ENCODE measurements at places on chromosomes 12 and 14.

GRCh38 chr12:90832427-90832826 is 122.5 kb downstream of the CCER1 start:
- DNase-seq: no peak

DNA sequence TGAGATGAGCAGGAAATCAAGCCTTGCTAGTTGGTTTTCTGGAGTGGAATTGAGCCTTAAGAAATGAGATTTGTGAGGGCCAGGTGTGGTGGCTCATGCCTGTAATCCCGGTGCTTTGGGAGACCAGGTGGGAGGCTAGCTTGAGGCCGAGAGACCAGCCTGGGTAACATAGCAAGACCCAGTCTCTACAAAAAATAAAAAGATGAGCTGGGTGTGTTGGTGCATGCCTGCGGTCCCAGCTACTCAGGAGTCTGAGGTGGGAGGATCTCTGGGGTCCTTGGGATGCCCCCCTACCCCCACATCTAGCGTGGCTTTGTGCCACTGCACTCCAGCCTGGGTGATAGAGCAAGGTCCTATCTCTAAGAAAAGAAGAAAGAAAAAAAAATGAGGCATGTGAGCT is 104.2 kb upstream of the RTL1 start:
- DNase-seq: no peak

- DNase-seq: no peak
Measured at GRCh38 chr14:103816991-103817390, 30.4 kb downstream of the PPP1R13B start.

GRCh38 chr12:67137256-67137655 is 131.9 kb upstream of the CAND1 start:
- DNase-seq: no peak

DNA sequence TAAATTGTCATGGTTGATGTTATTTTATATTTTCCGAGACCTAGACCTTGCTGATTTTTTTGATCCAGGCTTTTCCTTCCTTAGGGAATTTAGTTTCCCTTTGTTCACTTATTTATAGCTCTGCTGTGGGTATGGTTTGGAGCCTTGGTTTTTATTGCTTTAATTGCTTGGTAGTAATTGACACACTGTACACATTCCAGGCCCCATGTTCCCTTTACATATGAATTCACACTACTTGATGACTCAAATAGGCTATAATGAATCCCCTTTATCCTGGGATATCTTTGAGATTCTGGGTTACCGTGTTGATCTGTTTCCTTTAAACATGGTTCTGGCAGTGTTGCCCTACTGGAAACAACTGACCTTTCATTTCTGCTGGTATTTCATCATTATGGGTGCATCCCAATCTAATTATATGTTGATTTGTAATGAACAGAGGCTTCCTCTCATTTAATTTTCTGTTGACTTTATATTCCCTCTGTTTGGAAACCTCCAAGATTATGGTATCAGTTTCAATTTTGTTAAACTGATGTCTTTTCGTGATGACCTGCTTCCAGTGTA is 424.0 kb downstream of the RAD51B start:
- no peak for DNase-seq

- no peak for DNase-seq
Measured at GRCh38 chr12:131044760-131045381, 91.2 kb downstream of the ADGRD1 start.

GRCh38 chr12:115166698-115167315 is 482.8 kb upstream of the TBX3 start:
- DNase-seq: no peak

GRCh38 chr14:43540948-43541347 is 966.1 kb downstream of the FSCB start:
- DNase-seq: no peak

GRCh38 chr14:97687944-97688630 is 890.9 kb downstream of the VRK1 start:
- no peak for DNase-seq

DNA sequence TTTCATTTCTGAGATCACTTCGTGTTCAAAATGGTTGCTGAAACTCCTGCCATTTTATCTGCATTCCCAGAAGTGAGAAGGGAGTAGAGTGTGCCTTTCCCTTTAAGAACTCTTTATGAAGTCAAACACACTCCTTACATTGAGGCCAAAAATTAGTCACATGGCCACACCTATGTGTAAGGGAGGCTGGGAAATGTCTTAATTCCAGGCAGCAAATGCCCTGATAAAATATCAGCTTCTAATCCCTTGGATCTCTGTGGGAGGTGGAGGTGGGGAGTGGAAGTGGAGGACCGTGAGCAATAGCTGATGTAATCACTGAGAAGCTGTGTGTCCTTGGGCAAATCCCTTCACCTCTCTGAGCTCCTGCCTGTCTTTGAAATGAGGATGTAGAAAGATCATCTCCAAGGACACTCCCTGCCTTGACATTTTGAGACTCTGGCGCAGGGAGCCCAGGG is 22.7 kb upstream of the ANKRD9 start:
- no peak for DNase-seq

DNA sequence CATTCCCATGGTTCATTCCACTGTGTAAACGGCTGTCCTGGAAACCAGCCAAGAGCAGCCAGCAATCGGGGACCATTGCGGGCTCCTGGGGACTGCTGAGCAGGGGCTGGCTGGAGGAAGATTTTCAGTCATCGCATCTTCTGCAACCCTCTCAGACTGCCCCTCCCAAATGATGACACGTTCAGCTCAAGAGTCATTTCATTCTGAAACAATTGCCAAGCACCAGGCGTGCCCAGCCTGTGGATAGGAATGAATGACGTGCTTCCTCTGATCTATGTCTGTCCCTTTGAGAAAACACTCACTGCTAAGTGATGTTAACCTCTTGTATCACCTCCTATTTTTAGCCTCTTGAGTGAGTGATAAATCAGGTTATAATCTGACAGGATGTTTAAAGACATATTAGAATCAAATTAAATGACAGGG is 62.0 kb downstream of the NDUFA12 start:
- DNase-seq: no peak

- no peak for DNase-seq
Measured at GRCh38 chr14:37862263-37862662, 266.8 kb downstream of the TTC6 start.

DNA sequence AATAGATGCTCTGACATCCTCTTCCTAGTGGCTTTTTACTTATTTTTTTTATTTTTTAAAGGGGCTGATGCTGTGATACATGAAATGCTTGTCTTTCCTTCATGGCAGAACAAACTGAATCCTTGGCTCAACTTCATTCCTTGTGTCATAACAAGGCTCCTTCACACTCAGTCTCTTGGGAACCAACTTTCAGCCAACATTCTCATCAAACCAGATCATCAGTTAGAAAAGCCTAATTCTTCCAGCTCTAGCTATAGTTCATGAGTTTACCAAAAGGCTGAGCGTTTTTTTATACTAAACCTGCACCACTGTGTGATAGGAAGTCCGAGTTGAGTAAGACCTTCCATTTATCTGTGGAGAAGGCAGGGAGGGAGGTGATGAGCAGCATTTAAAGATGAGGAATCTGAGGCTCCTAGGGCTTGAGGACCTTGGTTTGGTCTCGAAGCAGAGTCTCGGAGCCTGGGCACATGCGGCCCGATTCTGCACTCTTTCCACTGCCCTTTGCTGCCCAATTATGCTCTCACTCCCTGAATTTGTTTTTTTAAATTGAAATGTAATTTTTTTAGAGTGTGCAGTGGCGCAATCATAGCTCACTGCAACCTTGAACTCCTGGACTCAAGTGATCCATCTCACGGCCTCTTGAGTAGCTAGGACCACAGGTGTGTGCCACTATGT is 8.2 kb downstream of the GPRC5D start:
- no peak for DNase-seq

DNA sequence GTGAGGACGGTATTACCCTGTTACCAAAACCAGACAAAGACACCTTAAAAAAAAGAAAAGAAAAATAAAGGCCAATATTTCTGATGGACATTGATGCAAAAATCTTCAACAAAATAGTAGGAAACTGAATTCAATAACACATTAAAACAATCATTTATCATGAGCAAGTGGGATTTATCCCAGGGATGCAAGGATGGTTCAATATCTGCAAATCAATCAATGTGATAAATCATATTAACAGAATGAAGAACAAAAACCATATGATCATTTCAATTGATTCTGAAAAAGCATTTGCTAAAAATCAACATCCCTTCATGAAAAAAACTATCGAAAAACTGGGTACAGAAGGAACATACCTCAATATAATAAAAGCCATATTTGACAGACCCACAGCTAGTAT is 32.3 kb upstream of the ATP2B1 start:
- no peak for DNase-seq

DNA sequence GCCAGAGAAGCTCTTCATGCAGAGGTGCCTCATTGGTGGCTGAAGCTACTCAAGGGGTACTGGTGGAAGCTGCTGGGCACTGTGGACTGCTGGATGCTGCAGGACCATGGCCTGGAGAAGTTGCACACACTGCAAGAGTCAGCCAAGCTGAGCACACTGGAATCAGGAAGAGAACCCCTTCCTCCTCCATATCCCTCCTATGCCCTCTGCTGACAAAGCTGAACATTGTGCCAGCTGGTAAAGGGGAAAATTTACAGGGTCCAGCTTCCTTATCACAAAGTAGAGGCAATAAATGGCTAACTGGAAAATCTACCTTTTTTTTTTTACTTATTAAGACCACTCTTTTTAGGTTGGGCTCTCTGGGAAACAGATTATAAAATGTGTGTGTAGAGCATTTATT is 6.5 kb downstream of the CCDC175 start:
- DNase-seq: no peak

DNA sequence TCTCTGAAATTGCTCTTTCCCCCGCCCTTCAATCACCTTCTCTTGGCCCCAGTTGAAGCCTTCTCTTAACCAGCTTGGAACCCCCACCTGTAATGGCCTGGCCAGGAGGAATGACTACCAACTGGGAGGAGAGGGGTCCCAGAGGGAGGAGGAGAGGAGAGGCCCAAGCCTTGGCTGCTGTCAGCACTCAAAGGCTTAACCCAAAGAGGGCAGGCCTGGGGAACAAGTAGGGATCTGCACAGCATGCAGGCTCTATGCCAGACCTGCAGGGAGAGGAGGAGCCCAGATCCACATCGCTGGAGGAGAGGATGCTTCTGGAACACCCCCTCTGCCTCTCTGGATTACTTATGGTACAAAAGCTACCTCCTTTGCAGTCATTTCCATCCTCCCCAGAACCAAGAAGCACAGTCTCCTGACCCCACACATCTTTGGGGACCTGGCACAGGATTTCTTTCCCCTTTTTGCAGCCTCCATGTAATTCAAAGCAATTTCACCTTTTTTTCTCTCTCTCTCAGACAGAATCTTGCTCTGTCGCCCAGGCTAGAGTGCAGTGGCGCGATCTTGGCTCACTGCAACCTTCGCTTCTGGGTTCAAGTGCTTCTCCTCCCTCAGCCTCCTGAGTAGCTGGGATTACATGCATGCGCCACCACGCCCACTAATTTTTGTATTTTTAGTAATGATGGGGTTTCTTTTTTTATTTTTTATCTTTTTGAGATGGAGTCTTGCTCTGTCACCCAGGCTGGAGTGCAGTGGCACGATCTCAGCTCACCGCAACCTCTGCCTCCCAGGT is 6.2 kb downstream of the RARG start:
- no peak for DNase-seq

DNA sequence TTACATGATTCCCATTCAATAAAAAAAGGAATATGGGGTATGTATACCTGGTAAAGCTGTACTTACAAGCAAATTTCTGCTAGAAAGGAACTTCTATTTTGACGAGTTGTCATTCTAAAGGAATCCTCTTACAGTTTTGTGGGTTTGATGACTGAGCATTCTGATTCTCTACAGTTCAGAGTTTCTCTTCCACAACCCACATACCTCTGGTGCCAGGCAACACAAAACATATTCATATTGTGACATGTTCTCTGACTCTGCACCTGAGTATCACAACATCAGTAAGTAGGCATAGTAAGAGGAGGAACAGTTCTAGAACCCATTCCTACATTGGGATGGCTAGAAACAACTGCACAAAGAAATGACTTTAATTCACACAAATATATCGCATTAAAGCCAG is 636.6 kb downstream of the MED13L start:
- no peak for DNase-seq

DNA sequence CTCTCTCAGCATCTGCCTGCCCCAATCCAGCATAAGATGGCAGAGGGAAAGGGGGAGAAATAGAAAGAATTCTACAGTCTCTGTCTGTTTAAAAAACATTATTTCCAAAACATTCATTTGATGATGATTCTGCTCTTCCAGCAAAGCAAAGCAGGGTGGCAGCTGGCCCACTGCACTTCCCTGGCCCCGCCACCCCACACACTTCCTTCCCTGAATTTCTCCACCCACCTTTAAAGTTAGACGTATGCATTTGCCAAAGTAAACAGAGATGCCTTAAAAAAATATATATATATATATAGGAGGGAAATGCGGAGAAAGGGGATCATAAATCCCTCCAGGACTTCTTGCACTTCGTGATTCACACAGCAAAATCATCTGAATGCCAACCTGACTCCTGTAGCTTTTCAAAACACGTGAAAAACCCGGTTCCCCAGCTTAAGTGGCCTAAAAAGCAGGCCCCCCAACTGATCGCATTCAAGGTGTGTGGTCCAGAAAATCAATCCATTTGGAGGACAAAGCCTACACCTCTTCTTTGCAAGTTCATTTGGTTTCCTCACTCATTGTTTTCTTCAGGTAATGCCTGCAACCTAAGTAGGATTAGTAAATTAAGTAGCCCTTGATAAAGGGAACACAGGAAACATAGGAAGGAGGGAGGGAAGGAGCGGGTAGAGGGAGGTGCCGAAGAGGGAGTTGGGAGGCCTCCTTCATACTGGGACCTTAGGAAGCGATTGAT is 68.8 kb downstream of the LLPH start:
- DNase-seq: no peak

DNA sequence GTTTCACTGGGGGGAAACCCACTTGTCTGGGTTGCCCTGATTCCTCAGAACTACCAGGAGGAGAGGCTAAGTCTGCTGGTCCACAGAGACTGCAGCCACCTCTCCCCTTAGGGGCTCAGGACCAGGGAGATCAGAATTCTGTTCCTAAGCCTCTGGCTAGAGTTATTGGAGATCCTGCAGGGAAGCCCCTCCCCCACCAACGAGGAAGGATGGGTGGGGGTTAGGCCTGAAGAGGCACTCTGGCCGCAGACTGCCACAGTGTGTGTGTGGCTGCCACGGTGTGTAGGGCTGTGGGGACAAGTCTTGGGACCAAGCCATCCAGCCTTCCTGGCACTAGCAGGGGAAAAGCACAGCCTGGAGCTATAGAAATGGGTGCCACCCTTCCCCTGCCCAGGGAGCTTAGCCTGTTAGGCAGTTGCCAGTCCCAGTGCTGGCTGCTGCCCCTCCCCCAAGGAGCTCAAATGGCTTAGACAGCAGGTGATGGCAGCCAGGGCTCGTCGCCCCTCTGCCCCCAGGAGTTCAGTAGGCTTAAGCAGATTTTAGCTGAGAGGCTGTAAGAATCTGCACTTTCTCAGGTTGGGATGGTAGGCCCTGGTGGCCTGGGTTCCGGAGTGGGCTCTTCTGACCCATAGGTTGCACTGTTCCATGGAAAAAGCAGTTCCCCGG is 107.7 kb downstream of the ERGIC2 start:
- DNase-seq: no peak

- no peak for DNase-seq
Measured at GRCh38 chr12:106582641-106583230, at the start of gene RFX4. RFX4 (plus strand) TSS chr12:106583004; CDS start chr12:106583321, 317 bp downstream.

GRCh38 chr14:33120966-33121365 is 182.3 kb downstream of the NPAS3 start:
- no peak for DNase-seq
